ENCODE measurements at places on chromosomes 16 and 17. TPM values are rescaled to one million over a fixed set of nuclear protein-coding genes. Genes with fewer than 3 reads are reported as not detected.

Gene CDR2L
- 14.7 TPM for total RNA-seq

Gene CCDC78
- total RNA-seq: 0.26 TPM

Gene KRTAP9-4
- not detected for total RNA-seq

Gene TPSD1
- total RNA-seq: not detected

Gene SOX15
- total RNA-seq: not detected

Gene SLFN14
- not detected for total RNA-seq

Gene ALG1
- 38.5 TPM for total RNA-seq

Gene SOST
- total RNA-seq: not detected

Gene KRTAP17-1
- total RNA-seq: not detected

Gene ACE
- total RNA-seq: not detected

Gene TNFRSF17
- not detected for total RNA-seq

DNA sequence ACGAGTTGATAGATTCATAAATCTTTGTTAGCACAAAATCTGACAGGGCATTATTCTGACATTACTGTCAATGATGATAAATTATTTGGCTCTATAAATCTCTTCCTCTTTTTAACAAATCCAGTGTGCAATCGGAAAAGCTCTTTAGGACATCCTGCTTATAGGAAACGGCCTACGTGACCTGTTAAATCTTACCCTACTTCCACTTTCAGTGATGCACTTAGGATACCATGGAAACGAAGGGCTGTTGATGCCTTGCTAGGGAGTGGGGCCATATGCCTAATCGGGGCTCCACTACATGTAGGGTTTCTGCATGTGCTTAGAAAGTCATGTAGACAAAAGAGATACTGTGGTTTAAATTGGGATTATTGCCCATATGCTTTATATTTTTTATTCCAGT is 27.2 kb downstream of the ZNF594 start:
- no peaks in the 10 kb centered on the region for H3K27me3 ChIP-seq
- no peak overlapping the region for H3K4me3 ChIP-seq
- H3K27ac ChIP-seq: no peak overlapping the region
- no peak for DNase-seq
- no peaks in the 10 kb centered on the region for H3K36me3 ChIP-seq

DNA sequence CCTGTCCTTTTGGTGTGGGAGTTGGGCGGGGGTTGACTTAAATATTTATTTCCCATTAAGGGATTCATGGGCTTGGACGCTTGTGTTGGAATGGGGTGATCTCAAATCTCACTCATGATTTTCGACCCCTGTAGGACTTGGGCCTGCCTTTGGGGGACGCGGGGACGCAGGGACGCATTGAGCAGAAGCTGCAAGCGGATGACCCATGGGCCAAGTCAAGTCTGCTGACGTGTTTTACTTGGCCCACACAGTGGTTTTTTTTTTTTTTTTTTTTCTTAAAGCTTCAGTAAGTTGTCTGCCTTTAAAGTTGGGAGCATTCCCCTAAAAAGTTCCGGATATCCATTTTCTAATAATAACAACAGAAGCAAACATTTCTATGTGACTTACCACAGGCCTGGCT is 28.9 kb downstream of the CMIP start:
- no peak overlapping the region for H3K27ac ChIP-seq
- H3K27me3 ChIP-seq: no peaks in the 10 kb centered on the region
- H3K4me3 ChIP-seq: no peak overlapping the region
- no peak for DNase-seq
- H3K4me1 ChIP-seq: 0 out of 2 replicates have a peak, but pooled peaks cover 4% of the 10 kb centered on the region

- no peak overlapping the region for H3K4me3 ChIP-seq
- no peak overlapping the region for H3K27ac ChIP-seq
- DNase-seq: no peak
- no peaks in the 10 kb centered on the region for H3K4me1 ChIP-seq
Measured at GRCh38 chr17:29126268-29126930, 53.8 kb downstream of the MYO18A start.

GRCh38 chr17:68792873-68793272 is 162.3 kb downstream of the ABCA8 start:
- peaks cover 54% of the 10 kb centered on the region for H3K4me1 ChIP-seq
- no peaks in the 10 kb centered on the region for H3K36me3 ChIP-seq
- no peaks in the 10 kb centered on the region for H3K27me3 ChIP-seq
- peak overlapping the region; percentile 27 for H3K27ac ChIP-seq

GRCh38 chr16:80294172-80294571 is 246.6 kb upstream of the DYNLRB2 start:
- no peaks in the 10 kb centered on the region for H3K36me3 ChIP-seq
- DNase-seq: no peak
- peaks cover 24% of the 10 kb centered on the region for H3K4me1 ChIP-seq
- H3K27me3 ChIP-seq: no peaks in the 10 kb centered on the region

DNA sequence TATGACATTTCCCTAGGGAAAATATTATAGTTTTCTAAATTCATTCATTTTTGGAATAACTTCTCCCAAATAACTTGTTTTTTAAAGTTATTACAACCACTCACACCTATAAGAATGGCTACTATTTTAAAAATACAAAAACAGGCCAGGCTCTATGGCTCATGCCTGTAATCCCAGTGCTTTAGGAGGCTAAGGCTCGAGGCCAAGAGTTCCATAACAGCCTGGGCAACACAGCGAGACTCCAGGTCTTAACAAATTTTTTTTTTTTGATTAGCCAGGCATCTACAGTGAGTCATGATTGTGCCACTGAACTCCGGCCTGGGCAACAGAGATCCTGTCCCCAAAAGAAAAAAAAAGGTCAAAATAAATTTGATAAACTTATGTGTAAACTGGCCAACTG is 43.6 kb upstream of the YPEL2 start:
- no peak overlapping the region for H3K27ac ChIP-seq
- H3K36me3 ChIP-seq: no peaks in the 10 kb centered on the region
- 0 out of 2 replicates have a peak, but pooled peaks cover 3% of the 10 kb centered on the region for H3K27me3 ChIP-seq
- DNase-seq: no peak

DNA sequence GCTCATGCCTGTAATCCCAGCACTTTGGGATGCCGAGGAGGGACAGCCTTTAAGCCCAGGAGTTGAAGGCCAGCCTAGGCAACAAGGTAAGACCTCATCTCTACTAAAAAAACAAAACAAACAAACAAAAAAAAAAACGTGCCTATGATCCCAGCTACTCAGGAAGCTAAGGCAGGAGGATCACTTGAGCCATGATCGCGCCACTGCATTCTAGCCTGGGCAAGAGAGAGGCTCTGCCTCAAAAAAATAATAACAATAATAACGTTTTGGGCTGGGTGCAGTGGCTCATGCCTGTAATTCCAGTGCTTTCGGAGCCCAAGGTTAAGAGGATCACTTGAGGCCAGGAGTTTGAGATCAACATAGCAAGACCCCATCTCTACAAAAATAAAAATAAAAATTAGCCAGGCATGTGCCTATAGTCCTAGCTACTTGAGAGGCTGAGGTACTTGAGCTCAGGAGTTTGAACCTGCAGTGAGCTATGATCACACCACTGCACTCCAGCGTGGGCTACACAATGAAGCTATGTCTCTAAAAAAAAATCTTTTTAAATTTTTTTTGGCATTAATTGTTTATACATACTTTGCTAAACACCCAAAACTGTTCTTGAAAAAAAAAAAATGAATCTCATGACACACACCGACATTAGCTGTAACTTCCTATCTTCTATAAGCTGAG is 3.3 kb downstream of the PHLPP2 start:
- H3K4me1 ChIP-seq: peaks cover 14% of the 10 kb centered on the region
- DNase-seq: no peak
- peaks cover 32% of the 10 kb centered on the region for H3K36me3 ChIP-seq
- no peaks in the 10 kb centered on the region for H3K27me3 ChIP-seq

GRCh38 chr17:41775394-41776226 is 10.9 kb downstream of the JUP start:
- DNase-seq: peak; percentile 31
- no peak overlapping the region for H3K27ac ChIP-seq
- H3K4me3 ChIP-seq: no peak overlapping the region
- H3K27me3 ChIP-seq: no peaks in the 10 kb centered on the region
- peaks cover 51% of the 10 kb centered on the region for H3K4me1 ChIP-seq

- H3K4me3 ChIP-seq: no peak overlapping the region
- H3K36me3 ChIP-seq: peaks cover 5% of the 10 kb centered on the region
- no peak overlapping the region for H3K27ac ChIP-seq
- DNase-seq: no peak
Measured at GRCh38 chr16:69471121-69471520, 46.7 kb downstream of the CYB5B start.

GRCh38 chr17:5631958-5632590 is 47.8 kb upstream of the NLRP1 start:
- H3K27ac ChIP-seq: no peak overlapping the region
- no peaks in the 10 kb centered on the region for H3K36me3 ChIP-seq
- H3K4me1 ChIP-seq: no peaks in the 10 kb centered on the region

DNA sequence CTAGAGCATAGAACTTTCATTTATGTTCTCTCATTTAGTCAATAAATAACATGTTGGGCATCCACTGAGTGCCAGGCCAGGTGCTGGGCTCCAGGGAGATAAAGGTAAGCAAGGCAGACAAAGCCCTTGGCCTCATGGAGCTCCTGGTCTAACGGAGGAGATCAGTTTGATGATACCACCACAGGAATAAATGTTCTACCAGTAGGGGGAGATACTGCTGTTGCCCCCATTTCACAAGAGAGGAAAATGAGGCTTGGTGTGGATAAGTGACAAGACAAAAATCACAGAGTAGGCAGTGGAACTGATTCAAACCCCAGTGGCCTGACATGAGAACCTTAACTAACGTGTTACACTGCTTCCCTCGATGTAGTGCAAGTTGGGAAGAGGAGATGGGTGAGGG is 80.4 kb upstream of the ERCC4 start:
- DNase-seq: no peak
- H3K27me3 ChIP-seq: peaks cover 14% of the 10 kb centered on the region
- H3K4me1 ChIP-seq: no peaks in the 10 kb centered on the region
- H3K4me3 ChIP-seq: no peak overlapping the region
- no peak overlapping the region for H3K27ac ChIP-seq

DNA sequence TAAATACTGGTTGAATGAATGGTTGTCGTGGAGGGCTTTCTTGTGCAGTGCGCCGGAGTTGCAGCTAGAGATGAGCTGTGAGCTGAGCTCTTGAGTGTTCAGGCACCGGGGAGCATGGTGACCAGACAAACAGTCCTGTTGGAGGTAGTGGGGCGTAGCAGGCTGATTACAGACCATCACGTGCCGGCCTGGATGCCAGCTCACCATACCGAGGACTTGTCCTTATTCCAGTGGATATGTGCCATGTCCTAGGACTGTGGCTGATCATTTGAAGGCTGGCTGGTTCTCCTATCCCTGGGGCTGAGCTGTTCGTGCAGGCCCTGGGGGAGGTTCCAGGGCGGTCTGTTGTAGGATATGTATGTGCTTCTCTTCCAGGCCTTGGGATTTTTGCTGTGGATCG is 60.0 kb downstream of the ABCC1 start:
- H3K4me1 ChIP-seq: peaks cover 21% of the 10 kb centered on the region
- H3K36me3 ChIP-seq: peaks cover 36% of the 10 kb centered on the region
- H3K27ac ChIP-seq: no peak overlapping the region
- H3K27me3 ChIP-seq: no peaks in the 10 kb centered on the region

- peaks cover 28% of the 10 kb centered on the region for H3K36me3 ChIP-seq
- no peaks in the 10 kb centered on the region for H3K27me3 ChIP-seq
- H3K27ac ChIP-seq: no peak overlapping the region
- H3K4me1 ChIP-seq: no peaks in the 10 kb centered on the region
- no peak overlapping the region for H3K4me3 ChIP-seq
- DNase-seq: no peak
Measured at GRCh38 chr16:4606354-4606753, 8.3 kb downstream of the UBALD1 start.

DNA sequence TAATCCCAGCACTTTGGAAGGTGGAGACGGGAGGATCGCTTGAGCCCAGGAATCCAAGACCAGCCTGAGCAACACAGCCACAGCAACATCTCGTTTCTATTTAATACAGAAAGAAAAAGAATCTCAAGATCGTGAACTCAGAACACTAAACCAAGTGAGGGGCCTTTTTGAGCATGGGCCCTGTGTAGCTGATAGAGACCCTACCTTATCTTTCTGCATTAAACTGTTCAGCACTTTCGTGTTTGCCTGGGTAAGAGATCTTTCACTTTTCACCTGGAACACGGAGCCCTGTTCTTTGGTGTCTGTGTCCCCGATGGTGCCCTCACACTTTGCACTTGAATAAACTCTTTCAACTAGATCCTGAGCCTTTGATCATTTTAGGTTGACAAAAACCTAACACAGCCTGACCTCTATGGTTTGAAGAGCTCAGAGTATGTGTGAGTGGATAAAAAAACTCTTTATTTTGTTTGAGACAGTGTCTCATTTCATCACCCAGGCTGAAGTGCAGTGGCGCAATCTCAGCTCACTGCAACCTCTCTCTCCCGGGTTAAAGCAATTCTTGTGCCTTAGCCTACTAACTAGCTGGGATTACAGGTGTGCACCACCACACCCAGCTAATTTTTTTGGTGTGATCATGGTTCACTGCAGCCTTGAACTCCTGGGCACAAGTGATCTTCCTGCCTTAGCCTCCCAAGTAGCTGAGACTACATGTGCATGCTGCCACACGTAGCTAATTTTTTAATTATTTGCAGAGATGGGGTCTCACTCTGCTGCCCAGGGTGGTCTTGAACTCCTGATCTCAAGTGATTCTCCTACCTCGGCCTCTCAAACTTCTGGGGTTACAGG is 83.8 kb upstream of the GRIN2A start:
- no peaks in the 10 kb centered on the region for H3K27me3 ChIP-seq
- no peak overlapping the region for H3K4me3 ChIP-seq
- DNase-seq: no peak

DNA sequence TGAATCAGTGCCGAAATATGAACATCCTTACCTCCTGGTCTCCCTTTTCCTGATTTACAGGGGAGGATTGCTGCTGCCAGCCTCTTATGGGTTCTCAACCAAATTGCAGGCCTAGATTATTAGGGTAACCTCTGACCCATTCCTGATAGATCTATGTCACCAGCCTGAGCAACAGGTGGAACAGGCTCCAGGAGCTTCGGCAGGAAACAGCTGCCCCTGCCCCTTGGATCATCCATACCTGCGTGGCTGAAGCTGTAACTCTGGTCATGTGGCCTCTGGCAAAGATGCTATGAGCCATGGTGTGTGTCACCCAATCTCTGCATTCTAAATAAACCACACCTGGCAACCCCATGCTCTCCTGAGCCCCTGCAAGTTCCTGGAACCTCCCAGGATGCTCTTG is 18.4 kb upstream of the RBBP6 start:
- H3K36me3 ChIP-seq: no peaks in the 10 kb centered on the region
- no peak overlapping the region for H3K27ac ChIP-seq
- H3K4me3 ChIP-seq: no peak overlapping the region
- no peaks in the 10 kb centered on the region for H3K27me3 ChIP-seq
- H3K4me1 ChIP-seq: peaks cover 5% of the 10 kb centered on the region

DNA sequence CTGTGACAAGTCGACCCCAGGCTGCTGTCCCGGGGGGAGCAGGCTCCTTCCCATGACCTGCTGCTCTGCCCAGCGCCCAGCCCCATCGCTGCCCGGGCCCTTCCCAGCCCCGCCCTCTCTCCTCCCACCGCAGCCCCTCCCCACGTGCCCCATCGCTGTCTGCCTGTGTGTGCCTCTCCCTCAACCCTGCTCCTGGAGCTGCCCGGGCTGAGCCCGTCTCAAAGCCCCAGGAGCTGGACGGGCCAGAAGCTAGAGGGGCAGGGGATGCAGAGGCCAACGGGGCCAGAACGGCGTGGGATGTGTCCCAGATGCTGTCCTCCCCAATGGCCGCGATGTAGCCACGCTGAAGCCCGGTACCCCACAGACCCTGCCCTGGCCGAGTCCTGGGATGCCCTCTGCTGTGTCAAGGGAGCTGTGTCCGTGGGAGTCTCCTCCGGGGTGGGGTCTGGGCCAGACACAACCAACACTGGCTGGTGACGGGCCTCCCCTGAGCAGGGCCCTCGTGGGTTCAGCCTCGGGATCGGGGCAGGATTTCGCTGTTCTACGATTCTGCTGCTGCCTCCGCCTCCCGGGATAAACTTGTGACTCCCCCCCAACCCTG is 118.2 kb upstream of the ZNF750 start:
- peak; percentile 48 for DNase-seq
- no peak overlapping the region for H3K4me3 ChIP-seq
- H3K36me3 ChIP-seq: peaks cover 23% of the 10 kb centered on the region
- no peak overlapping the region for H3K27ac ChIP-seq
